ENCODE measurements at places on chromosomes 6 and 20. TPM values are rescaled to one million over a fixed set of nuclear protein-coding genes. Genes with fewer than 3 reads are reported as not detected.

Gene CEP43
- total RNA-seq, result 28.2 TPM

- H3K36me3 ChIP-seq, result no peaks in the 10 kb centered on the region
- no peak overlapping the region for H3K27ac ChIP-seq
- H3K27me3 ChIP-seq, result peaks cover 40% of the 10 kb centered on the region
- DNase-seq, result no peak
Observed at GRCh38 chr6:40336940-40337760, 250.0 kb downstream of the LRFN2 start.

DNA sequence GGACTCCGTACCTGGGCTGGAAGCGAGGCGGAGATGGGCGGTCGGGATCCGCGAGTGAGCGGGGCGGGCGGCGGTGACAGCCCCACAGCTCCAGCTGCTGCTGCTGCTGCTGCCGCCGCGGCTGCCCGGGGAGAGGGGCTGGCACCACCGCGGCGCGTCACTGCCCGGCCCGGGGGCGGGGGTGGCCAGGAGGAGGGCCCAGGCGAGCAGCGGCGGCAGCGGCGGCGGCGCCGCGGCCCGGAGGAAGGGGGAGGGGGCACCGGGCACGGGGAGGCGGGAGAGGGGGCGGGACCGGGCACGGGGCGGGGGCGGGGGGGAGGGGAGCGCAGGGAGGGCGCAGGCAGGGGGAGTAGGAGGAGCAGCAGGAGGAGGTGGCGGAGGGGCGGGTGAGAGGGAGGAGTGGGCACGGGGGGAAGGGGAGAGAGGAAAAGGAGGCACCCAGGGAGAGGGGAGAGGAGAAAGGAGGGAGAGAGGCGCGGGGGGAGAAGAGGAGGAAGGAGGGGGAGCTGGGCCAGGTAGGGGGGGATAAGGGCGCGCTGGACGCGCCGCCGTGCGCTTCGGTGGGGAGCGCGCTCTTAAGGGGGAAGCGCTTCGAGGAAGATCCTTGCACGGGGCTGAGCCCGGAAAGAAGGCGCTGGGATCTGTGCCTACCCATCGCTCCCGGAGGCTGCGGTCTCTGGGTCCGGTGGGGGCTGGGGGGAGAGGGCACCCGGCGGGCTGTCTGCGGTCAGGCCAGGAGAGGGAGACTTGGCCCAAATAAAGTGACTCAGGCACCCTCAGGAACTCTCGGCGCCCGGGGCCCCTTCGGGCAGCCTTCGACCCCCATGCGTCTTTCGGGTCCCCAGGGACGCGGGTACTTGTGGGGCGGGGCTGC, 101.5 kb downstream of the NOL4L start:
- H3K27me3 ChIP-seq, result no peaks in the 10 kb centered on the region
- H3K36me3 ChIP-seq, result no peaks in the 10 kb centered on the region
- peak overlapping the region; percentile 63 for H3K4me3 ChIP-seq
- H3K27ac ChIP-seq, result no peak overlapping the region

DNA sequence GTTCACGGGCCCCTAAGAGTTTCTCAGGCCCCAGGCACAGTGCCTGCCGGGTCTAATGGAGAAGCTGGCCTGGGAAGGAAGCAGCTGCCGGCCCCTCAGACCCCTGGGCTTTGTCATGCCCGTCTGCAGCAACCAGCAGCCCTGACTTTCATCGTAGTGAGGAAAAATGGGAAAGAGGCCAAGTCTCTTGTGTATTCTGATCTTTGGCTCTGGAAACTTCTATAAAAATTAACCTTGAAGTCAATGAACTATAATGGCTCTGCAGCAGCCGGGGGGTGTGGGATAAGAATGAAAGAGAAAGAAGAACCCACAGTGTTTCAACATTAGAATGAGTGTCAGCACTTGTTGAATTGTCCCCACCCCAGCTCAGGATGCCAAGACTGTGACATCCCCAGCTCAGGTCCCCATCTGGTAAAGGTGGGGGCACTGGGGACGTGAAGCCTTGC, 12.9 kb downstream of the TGM2 start:
- no peak for DNase-seq
- H3K27ac ChIP-seq, result peak overlapping the region; percentile 79
- peak overlapping the region; percentile 49 for H3K4me3 ChIP-seq
- H3K27me3 ChIP-seq, result peaks cover 2% of the 10 kb centered on the region
- H3K4me1 ChIP-seq, result peaks cover 23% of the 10 kb centered on the region
- H3K36me3 ChIP-seq, result no peaks in the 10 kb centered on the region

- H3K36me3 ChIP-seq, result no peaks in the 10 kb centered on the region
- no peaks in the 10 kb centered on the region for H3K4me1 ChIP-seq
- H3K27me3 ChIP-seq, result peaks cover 18% of the 10 kb centered on the region
- no peak overlapping the region for H3K4me3 ChIP-seq
Observed at GRCh38 chr20:50717312-50717711, 14.1 kb upstream of the PARD6B start.

DNA sequence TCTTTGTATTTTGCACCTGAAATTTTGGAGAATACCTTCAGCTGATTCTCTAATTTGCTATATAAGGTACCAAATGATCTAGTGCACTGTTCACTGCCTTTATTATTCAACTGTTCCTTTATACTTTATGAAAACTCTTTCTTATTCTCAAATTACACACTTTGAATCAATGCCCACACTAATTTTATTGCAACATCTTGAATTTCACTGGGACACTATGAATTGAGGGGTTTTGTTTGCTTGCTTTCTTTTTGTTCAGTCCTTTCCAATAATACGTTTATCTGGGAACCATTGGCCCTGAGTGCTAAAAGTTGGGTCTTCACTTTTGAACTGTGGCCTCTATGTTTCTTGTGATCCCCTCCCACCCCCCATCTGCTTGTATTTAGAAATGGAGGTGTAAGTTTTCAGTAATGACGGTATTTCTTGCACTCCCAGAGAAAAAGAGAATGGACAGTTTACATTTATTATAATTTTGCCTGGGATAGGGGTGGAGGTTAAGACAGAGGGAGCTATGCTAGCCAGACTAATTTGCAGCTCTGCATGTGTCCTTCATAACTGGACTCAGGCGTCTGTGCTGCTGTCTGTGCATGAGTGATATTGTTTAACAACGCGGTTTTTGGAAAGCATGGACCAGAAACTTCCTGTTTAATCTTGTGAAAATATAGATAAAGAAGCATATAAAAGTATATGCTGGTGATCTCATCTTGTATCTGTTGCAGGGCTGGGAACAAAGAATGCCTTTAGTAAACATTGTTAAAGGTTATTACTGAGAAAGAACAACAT, 98.1 kb downstream of the DNAH8 start:
- DNase-seq, result no peak
- no peak overlapping the region for H3K4me3 ChIP-seq
- peaks cover 54% of the 10 kb centered on the region for H3K27me3 ChIP-seq

GRCh38 chr6:89117211-89118108, at the start of gene SRSF12:
TSS of gene SRSF12 (minus strand) at chr6:89118071. CDS start at chr6:89117887, 184 bp downstream.
- no peak within 1 kb of the TSS for H3K27ac ChIP-seq
- H3K4me3 ChIP-seq, result peak within 1 kb of the TSS; percentile 74
- DNase-seq, result peak; percentile 50
- peaks cover 5% of the 10 kb centered on the region for H3K4me1 ChIP-seq
- no peaks in the 10 kb centered on the region for H3K36me3 ChIP-seq

DNA sequence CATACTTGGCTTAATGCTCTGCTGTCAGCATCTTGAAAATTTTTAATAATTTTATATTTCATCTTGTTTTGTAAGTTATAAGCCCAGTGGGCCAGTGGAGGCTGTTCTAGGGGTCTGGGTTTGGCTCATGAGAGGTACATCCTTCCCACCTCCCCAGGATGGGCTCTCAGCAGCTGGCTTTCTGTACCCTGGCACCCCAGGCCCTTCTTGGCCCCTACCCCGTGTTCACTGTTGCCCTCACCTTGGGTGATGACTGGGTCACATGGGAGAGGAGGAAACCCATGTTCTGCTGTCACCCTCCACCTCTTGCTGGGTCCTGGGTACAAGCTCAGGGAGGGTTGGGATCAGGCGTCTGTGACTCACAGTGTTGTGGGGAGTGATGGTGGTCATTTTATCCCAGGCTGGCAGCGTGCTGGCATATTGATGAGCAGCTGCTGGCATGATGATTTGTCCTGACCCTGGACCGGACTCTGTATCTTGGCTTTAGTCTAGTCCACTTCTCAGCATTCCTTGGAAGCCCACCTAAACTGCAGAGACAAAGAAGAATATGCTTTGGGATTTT, 34.6 kb downstream of the SLC16A10 start:
- H3K27ac ChIP-seq, result no peak overlapping the region
- H3K4me1 ChIP-seq, result peaks cover 12% of the 10 kb centered on the region
- no peaks in the 10 kb centered on the region for H3K27me3 ChIP-seq

DNA sequence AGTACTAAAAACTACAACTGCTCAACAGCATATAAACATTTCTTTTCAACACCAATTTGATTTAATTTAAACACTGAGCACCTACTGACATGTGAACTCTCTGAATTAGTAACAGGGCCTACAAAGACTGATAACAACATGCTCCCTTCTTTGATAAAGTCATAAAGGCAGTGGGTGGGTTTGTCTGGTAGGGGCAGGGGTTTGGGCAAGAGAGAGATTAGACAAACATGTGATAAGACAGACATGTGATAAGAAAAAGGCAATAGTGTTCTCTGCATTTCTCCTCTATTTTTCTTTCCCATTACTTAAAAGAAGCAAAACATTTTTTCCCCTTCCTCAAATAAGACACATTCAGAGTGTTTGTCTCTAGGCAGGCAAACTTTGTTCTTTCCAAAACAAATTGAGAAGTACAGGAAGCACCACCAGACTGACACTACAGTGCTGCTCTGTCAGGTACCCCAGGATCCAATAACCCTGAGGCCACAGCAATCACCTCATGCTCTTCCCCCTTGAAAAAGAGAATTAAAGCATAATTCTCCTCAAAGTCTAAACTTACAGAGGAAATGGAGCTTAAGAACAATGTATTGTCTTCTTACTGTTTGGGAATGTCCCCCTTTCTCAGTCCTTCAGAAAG, 11.9 kb downstream of the C6orf52 start:
- peaks cover 32% of the 10 kb centered on the region for H3K4me1 ChIP-seq
- H3K27me3 ChIP-seq, result peaks cover 3% of the 10 kb centered on the region
- no peak overlapping the region for H3K4me3 ChIP-seq
- H3K36me3 ChIP-seq, result peaks cover 5% of the 10 kb centered on the region

GRCh38 chr6:38012573-38012972, 193.0 kb downstream of the ZFAND3 start:
- H3K27me3 ChIP-seq, result no peaks in the 10 kb centered on the region
- no peak overlapping the region for H3K27ac ChIP-seq
- peaks cover 8% of the 10 kb centered on the region for H3K36me3 ChIP-seq
- H3K4me1 ChIP-seq, result peaks cover 1% of the 10 kb centered on the region
- H3K4me3 ChIP-seq, result no peak overlapping the region

GRCh38 chr6:162554531-162554930, 173.0 kb downstream of the PRKN start:
- H3K27ac ChIP-seq, result no peak overlapping the region
- H3K4me1 ChIP-seq, result no peaks in the 10 kb centered on the region
- no peak for DNase-seq
- no peak overlapping the region for H3K4me3 ChIP-seq

- H3K4me1 ChIP-seq, result peaks cover 17% of the 10 kb centered on the region
- DNase-seq, result no peak
- H3K4me3 ChIP-seq, result no peak overlapping the region
- H3K27me3 ChIP-seq, result no peaks in the 10 kb centered on the region
- H3K36me3 ChIP-seq, result no peaks in the 10 kb centered on the region
Observed at GRCh38 chr6:20873425-20874190, 339.4 kb downstream of the CDKAL1 start.

DNA sequence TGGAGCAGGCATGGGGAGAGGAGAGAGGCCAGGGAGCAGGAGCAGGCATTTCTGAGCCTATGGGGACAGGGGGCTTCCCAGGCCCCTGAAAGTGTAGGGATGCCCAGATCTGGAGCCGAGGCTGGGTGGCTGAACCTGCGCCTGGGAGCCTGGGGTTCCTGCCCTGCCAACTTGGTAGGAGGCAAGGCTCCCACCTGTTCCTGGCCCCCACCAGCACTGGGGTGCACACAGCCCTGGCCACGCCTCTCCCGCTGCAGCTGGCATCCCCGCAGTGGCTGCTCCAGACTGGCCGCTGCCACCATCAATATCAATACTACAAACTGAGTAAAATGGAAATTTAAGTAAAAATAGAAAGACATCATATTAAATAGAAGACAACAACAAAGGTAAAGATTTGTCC, 684.9 kb upstream of the MAP3K7 start:
- H3K27ac ChIP-seq, result no peak overlapping the region
- H3K4me1 ChIP-seq, result no peaks in the 10 kb centered on the region
- DNase-seq, result no peak
- H3K4me3 ChIP-seq, result no peak overlapping the region

GRCh38 chr20:3483784-3484183, 13.0 kb downstream of the ATRN start:
- H3K36me3 ChIP-seq, result peaks cover 21% of the 10 kb centered on the region
- H3K4me1 ChIP-seq, result no peaks in the 10 kb centered on the region
- no peak for DNase-seq
- H3K4me3 ChIP-seq, result no peak overlapping the region

GRCh38 chr20:63745424-63745805, 5.8 kb downstream of the SLC2A4RG start:
- no peak overlapping the region for H3K4me3 ChIP-seq
- no peaks in the 10 kb centered on the region for H3K36me3 ChIP-seq
- peaks cover 6% of the 10 kb centered on the region for H3K4me1 ChIP-seq
- no peak overlapping the region for H3K27ac ChIP-seq

DNA sequence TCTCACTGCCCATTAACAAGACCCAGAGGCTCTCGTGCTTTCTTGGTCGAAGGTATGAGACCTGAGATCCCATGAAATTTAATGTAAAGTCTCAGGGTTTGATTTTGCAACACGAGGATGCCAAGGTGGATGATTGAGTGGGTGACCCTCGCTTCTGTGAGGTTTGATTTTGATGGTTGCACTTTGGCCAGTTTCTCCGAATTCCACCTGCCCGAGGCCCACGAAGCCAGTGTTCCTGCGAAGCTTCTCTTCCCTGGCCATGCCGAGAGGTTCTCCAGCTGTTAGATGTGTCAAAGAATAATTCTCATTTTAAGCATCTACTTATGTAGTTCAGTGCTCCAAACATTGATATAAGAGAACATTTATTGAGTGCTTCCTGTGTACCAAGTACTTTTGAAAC, at the start of gene KIF25:
Gene KIF25, plus strand, starts transcription at position 30 of the 400 bp plus-strand sequence. CDS start 31,915 bp downstream, outside the sequence.
- H3K4me3 ChIP-seq, result no peak within 1 kb of the TSS
- H3K36me3 ChIP-seq, result no peaks in the 10 kb centered on the region
- no peak for DNase-seq
- no peak within 1 kb of the TSS for H3K27ac ChIP-seq
- peaks cover 2% of the 10 kb centered on the region for H3K4me1 ChIP-seq
- H3K27me3 ChIP-seq, result no peaks in the 10 kb centered on the region

DNA sequence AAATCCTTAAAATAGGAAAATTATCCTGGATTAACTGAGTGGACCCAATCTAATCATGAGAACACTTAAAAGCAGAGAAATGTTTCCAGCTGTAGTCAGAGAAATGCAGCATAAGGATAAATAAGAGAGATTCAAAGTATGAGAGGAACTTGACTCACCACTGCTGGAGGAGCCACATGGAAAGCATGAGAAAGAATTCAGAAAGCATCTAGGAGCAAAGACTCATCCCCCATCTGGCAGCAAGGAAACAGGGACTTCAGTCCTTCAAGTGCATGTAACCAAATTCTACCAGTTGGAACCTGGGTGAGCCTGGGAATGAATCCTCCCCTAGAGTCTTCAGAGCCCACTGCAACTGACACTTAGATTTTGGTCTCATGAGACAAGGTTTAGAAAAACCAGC, 33.7 kb downstream of the RNF146 start:
- peaks cover 11% of the 10 kb centered on the region for H3K36me3 ChIP-seq
- DNase-seq, result no peak

Gene FERMT1
- 0.47 TPM for total RNA-seq

Data from activated CD8-positive, alpha-beta memory T cell treated with anti-CD3 and anti-CD28 coated beads, Interleukin-2, amount 10 ng/mL, durations not matched to agents 7 days and 5 days (primary cell).